ENCODE measurements at places on chromosomes 6 and 20. TPM values are rescaled to one million over a fixed set of nuclear protein-coding genes. Genes with fewer than 3 reads are reported as not detected.

Gene DDX39B
- 370 TPM for total RNA-seq

Gene CGA
- not detected for total RNA-seq

Gene NKAPL
- total RNA-seq, result 3.3 TPM

Gene REM1
- not detected for total RNA-seq

Gene VWA7
- under 0.01 TPM for total RNA-seq

Gene MAS1
- total RNA-seq, result not detected

Gene TFAP2D
- not detected for total RNA-seq

Gene TUBB1
- total RNA-seq, result under 0.01 TPM

Gene BPI
- not detected for total RNA-seq

Gene TSHZ2
- 2.6 TPM for total RNA-seq

Gene CSTF1
- 31.2 TPM for total RNA-seq

Gene TRIM31
- total RNA-seq, result not detected

Gene RRBP1
- total RNA-seq, result 233 TPM
